ENCODE measurements at places on chromosomes 6 and 20.

DNA sequence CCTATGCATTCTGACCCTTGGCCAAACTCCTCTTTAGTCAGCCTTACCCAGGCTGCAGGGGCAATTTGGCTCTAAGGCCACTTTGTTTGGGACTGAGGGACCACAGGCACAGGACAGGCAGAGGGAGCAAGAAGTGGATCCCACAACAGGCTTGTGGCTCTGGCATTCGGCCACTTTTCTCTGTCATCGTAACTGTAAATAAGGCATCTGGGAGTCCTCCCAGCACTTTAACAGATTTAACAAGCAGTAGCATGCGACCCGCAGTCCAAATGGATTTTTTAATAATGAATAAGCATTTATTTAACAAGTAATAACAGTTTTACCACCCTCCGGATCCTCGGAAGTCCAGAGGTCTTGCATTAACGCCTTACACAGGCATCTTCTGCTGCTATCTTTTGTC is 16.1 kb upstream of the CDH22 start:
- DNase-seq: no peak

DNA sequence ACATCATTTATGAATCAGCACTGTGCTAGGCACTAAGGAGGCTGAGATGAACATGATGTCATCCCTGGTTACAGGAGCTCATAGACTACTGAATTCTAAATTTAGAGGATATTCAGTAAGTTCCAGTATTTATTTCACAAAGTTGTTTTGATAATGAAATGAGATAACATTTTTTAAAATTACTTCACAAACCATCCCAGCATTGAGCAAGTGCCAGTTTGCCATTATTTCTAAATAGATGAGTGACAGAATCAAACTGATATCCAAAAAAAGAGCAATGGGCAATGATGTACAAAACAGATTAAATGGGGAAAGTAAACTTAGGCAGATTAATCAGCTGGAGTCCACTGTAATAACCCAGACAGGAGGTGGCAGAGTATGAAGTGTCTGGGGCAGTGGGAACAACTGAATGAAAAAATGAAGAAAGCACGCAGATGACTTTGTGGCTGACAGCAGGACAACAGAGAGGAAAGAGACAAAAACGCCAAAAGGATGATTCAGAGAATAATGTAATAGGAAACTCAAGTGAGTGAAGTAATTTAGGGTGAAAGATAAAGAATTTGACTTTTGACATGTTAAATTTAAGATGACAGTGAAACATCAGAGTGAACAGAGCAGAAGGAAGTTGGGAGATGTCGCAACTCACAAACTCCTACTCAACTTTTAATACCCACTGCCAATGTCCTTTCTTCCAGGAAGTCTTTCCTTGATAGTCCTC is 70.2 kb downstream of the RCAN2 start:
- DNase-seq: no peak

DNA sequence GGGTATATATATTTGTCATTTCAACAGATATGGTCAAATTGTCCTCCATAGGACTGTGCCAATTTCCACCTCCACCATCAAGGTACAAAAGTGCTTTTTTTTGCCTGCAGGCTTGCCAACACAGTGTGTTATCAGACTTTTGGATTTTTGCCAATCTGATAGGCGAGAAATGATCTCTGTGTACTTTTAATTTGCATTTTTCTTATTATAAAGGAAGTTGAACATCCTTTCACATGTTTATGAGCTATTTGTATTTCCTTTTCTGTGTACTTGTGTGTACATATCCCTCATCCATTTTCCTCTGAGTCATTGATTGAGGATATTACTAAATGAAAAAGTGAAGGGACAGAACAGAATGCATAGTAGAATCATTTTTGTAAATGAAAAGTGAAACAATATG is 39.0 kb upstream of the PTPN1 start:
- no peak for DNase-seq

DNA sequence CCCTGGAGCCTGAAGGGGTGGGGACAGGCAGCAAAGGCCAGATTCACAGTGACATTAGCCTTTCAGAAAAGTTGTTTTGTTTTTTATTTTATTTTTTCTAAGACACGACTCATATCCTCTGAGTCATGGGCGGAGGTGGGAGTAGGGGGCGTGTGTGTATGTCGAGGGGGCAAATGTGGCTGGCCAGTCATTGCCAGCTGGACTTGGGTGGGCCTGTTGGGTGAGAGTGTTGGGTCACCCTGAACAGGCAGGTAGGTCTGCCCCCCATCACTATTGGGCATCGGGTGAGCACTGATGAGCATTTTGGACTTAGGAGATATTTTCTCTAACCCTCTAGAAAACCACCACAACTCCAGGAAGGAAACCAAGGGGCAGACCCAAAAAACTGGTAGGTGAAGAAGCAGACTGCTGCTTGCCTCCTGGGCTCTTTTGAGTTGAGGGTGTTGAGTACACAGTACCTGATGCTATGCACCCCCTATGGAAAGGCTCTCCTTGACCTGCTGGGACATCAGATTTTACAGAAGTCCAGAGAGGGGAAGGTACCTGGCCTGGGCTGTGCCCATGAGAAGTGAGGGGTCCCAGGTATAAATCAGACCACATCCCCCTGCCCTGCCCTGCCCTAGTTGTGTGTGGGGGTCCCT is 5.6 kb downstream of the SMIM29 start:
- DNase-seq: no peak

GRCh38 chr6:144602523-144603180 is 317.5 kb downstream of the UTRN start:
- no peak for DNase-seq

DNA sequence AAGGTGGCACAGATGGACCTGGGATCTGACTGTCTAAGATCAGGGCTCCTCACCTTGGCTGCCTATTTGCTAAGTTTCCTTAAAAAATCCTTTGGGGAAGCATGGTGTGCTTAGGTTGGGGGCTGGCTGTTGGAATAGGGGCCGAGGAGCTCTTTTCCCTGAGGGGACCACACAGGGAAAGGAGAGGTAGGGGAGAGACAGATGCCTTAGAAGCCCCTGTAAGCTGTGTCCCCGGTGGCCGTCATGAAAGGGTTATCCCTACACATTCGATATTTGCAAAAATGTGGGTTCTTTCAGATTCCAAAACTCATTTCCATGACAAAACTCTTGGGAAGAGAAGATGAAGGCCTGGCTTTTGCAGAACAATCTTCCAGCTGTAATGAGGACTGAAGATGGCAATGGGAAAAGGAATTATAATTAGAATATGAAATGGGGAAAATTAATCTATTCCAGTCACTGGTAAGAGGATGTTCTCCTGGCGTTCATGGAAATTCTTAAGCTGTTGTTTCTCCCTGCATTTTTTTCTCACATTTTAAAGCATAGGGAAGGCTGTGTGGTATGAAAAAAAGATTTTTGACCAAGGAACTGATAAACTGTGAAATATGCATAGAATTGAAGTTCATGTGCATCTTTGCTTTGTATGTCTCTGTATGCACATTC is 53.8 kb downstream of the TOX2 start:
- no peak for DNase-seq

DNA sequence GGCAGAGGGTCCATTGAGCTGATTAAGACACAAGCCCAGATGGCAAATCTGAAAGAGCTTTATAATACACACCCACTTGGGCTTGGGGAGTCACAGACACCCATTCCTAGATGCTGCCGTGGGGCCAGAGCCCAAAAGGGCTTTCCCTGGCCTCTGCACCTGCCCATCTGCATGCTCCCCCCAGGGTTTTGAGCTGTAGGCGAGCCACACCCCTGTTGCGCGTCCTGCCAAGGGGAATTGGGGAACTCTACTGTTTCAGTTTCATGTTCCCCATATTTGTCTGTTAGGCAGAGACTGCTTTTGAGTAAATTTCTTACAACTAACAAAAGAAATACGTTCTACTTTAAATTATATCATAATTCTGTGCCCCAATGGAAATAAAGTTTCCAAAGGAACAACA is 52.9 kb upstream of the FNDC1 start:
- DNase-seq: no peak

DNA sequence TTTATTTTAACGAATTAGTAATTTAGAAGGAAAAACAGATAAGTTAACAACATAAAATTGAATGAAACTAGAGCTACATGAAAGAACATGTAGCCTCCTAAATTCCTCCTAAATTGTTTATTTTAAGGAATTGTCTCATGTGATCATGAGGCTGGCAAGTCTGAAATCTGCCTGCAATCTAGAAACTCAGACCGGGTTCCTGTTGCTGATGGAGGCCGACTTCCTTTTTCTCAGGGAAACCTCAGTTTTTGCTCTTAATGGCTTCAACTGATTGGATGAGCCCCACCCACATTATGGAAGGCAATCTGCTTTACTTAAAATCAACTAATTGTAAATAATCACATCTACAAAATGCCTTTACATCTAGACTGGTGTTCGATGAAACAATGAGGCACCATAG is 267.6 kb upstream of the PRND start:
- DNase-seq: no peak

- no peak for DNase-seq
Measured at GRCh38 chr6:151317103-151317994, 74.0 kb downstream of the ZBTB2 start.

DNA sequence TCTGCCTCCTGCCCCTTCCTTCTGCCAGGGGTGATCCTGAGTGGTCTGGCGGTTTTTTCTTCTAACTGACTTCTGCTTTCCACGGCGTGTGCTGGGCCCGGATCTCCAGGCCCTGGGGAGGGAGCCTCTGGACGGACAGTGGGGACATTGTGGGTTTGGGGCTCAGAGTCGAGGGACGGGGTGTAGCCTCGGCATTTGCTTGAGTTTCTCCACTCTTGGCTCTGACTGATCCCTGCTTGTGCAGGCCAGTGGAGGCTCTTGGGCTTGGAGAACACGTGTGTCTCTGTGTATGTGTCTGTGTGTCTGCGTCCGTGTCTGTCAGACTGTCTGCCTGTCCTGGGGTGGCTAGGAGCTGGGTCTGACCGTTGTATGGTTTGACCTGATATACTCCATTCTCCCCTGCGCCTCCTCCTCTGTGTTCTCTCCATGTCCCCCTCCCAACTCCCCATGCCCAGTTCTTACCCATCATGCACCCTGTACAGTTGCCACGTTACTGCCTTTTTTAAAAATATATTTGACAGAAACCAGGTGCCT is 10.2 kb downstream of the SLC29A1 start:
- no peak for DNase-seq

- DNase-seq: no peak
Measured at GRCh38 chr6:90574610-90575009, 12.3 kb downstream of the MAP3K7 start.

- no peak for DNase-seq
Measured at GRCh38 chr6:129946439-129947140, 71.8 kb upstream of the L3MBTL3 start.

Data from activated CD4-positive, alpha-beta T cell treated with anti-CD3 and anti-CD28 coated beads for 24 hours (primary cell).